ENCODE measurements at places on chromosomes 13 and 19. TPM values are rescaled to one million over a fixed set of nuclear protein-coding genes. Genes with fewer than 3 reads are reported as not detected.

- peak; percentile 95 for DNase-seq
Observed at GRCh38 chr13:97975848-97976609, 22.6 kb downstream of the IPO5 start.

Gene NKG7
- total RNA-seq: 1.0 TPM

Gene SIGLEC8
- not detected for total RNA-seq

- no peak for DNase-seq
Observed at GRCh38 chr13:69485991-69486592, 621.5 kb upstream of the ATXN8OS start.

DNA sequence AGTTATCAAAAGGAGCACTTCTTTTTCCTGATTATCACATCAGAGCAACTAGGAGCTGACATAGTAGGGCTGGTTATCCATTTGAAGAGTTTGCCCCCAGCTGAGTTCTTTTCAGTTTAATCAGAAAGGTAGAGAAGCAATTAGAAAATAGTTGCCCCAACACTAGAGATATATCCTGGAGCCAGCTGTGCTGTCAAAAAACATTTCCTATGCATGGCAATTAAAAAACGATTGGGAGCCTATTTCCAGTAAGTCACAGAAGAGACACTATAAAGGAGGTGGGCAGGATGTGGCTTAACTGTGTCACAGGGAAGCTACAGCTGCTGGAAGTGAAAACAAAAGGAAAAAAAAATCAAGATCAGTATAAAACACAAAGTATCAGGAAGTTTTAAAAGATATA, 155.7 kb upstream of the SLITRK1 start:
- DNase-seq: no peak

Gene PRX
- total RNA-seq: 2.2 TPM

DNA sequence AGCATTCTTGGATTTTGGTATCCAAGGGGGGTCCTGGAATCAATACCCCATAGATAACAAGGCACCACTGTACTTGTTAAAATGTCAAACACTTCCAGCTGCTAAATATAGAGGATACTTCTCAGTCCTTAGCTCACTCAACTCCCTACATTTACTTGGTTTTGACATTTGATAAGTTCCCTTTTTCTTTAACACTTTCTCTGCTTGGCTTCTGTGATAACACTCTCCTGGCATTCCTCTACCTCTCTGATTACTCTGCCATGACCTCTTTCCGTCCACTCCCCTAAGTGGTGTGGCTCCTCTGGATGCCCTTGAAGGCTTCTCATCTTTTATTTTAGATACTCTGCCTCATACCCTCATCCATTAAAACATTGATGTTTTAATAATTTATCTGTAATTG, 65.2 kb downstream of the MICU2 start:
- DNase-seq: no peak

- no peak for DNase-seq
Observed at GRCh38 chr13:28120317-28120716, 18.0 kb upstream of the PAN3 start.

DNA sequence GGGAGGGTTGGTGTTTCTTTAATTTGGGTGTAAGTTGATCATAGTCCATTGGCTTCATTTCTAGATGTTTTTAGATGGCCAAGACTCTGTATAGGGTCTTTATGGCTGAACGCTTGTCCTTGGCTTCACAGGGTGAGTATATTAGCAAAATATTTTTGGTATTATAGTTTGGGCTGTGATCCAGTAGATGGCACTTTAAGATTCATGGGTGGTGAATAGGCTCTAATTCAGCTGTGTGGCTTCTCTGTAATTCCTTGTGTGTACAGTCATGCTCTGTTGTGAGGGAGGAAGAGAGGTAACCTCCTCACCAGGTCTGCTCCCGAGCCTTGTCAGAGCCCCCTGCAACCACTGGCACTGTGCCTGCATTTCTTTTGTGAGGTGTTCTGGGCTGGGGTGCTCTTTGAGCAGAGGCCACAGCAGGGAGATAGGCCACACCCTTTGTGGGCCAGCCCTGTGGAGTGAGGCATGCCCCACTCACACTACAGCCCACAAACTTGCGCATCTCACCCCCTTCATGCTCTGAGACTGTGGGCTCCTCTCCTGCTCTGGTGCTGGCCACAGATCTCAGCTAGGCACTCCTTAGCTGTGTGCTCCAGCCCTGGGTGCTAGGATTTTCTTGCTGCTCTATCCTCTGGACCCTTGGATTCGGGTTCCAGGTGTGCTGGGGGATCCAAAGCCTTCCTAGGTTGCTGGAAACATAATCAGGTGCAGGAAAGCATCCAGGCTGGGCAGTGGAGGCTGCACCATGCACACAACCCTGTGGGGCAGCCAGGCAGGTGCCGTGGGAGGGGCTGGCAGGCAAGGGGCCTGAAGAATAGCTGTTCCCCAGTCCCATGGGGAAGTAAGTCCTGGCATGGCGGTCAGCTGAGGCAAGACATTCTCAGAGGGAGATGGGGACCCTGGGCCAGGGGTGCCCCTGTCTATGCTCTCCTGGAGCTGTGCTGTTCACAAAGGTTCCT, 193.9 kb downstream of the GPC5 start:
- DNase-seq: no peak

GRCh38 chr13:36395280-36395679, 37.0 kb upstream of the CCNA1 start:
- no peak for DNase-seq

Measured in pancreas (tissue), 10 donors.